ENCODE measurements at places on chromosomes 7 and 10.
A peak's percentile ranks its signal among the peaks of the same experiment; 100 is the strongest.

- no peak for DNase-seq
Measured at GRCh38 chr7:120843109-120843508, 14.8 kb downstream of the TSPAN12 start.

DNA sequence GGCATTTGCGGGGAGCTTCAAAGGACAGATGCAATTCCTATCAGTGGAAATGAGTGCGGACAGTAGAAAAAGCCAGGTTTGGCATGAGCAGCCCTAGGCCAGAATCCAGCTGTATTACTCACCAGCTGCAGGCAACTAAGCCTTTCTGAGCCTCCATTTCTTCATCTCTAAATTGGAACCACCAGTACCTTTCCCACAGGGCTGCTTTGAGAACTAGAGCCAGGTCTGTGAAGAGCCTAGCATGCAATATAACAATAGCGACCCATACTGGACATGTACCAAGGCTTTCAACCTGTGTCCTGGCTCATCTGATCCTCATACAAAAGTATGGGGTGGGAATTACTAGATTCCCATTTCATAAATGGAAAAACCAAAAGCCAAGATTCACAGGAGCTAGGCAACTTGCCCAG, 101.0 kb downstream of the GSAP start:
- DNase-seq: no peak

GRCh38 chr7:55258631-55259030, 106.5 kb upstream of the LANCL2 start:
- DNase-seq: no peak

GRCh38 chr7:151245360-151246101, 3.0 kb downstream of the SMARCD3 start:
- peak; percentile 58 for DNase-seq

DNA sequence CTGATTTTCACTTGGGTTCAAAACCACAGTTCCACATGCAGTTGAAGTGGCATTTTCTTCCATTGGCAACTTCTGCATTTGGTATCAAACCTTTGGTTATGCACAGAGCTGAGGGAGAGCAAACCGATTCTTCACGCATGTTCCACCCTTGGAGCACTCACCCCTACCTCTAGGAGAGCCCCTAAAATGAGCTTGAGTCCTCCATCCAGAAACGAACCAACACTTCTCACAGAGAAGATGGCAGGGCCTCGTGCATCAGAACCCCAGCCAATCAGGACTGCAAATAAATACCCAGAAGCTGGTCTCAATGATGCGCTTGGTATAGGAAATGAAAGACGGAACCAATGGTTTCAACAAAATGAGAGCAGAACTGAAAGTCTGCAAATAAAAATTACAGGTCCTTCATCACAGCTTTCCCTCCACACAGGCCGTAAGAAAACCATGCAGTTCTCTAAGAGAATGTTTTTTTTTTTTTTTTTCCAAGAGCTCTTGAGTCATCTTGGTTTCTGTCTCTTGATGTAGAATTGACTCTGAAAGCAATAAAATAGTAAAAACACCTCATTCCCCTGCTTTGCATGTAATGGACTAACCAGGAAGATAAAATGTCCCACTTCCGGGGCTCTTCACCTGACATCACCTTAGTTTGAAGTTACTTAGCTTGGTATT, 23.9 kb downstream of the KLF6 start:
- DNase-seq: no peak

Measured in stimulated activated CD8-positive, alpha-beta memory T cell treated with anti-CD3 and anti-CD28 coated beads, Interleukin-2, amount 100 ng/mL, for 48 hours (primary cell).